ENCODE measurements at places on chromosomes 7 and 10.

DNA sequence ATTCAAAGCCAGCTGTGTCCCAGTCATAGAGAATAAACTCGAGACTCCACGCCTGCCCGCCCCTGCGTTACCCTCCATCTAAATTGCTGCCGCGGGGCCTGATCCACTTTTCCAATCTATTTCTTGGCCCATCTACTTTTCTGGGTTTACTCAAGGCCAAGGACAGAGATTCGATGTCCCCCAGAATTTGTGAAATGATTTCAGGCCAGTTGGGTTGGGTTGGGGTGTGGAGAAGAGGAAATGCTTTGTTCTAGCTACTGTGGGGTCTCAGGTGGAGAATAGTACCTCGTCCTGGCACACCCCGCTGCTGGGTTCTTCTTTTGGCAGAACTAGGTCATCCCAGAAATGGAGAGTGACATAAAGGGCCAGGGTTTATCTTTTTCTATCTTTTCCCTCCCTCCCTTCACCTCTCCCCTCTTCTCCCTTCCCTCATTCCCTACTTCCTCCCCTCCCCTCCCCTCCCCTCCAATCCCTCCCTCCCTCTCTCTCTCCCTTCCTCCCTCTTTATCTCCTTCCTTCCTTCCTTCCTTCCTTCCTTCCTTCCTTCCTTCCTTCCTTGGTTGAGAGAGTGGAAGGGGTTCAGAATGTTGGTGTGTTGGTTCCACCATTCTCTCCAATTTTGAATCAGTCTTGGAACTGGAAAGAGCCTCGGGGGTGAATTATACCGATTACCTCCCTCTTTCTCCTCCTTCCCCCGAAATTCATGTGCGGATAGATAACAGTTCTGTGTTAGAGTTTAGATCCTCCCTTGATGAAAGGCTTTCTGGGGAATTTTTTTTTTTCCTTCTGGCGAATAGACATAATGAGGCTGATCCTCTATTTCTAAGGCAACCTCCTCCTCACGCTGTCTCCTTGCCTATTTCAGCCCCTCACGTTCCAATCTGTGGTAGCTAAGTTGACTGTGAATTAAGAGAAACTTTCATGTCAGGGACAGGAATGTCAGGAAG is 1.2 kb upstream of the TMEM229A start:
- DNase-seq = no peak

DNA sequence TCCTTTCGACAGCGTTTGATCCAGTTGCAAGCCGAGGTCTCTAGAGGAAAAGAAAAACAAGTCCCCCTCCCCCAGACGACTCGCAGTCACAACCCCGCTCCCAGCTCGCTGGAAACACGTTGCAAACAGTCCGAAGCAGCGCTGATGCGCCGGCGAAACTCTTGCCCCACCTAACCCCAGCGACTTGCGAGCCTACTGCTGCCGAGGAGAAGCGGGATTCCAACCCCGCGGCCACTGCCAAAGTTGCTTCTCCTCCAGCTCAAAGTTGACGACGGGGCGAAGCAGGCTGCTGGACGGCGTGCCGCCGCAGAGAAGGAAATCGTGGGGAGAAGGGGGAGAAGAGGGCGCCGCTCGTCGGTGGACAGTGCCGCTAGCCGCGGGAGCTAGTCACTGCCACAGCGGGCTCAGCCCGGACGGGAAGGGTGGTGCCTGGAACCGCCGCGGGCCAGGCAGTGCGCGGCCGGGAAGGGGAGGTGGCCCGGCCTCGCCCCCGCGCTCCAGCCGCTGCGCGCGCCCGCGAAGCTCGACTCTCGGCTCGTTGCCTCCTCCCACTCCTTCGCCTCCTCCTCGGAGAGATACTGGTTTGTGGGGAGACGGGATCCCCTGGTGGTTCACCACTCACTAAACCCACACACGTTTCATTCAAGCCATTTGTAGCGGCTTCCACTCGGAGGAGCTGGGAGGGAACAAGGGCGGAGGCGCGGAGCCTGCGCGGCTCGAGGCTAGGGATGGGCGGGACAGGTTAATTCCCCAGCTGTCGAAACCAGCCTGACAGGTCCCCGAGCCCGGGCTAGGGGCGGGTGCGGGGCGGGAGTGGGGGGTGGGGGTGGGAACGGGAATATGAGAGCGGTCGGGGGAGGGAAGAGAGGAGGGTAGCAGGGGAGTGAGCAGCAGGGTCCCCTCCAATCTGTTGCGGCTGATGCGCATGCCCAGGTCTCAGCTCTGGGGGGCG is at the start of gene GPR37:
Gene GPR37, minus strand, starts transcription at position 392 of the 952 bp plus-strand sequence. CDS start 816 bp downstream, outside the sequence.
- DNase-seq = peak; percentile 68

DNA sequence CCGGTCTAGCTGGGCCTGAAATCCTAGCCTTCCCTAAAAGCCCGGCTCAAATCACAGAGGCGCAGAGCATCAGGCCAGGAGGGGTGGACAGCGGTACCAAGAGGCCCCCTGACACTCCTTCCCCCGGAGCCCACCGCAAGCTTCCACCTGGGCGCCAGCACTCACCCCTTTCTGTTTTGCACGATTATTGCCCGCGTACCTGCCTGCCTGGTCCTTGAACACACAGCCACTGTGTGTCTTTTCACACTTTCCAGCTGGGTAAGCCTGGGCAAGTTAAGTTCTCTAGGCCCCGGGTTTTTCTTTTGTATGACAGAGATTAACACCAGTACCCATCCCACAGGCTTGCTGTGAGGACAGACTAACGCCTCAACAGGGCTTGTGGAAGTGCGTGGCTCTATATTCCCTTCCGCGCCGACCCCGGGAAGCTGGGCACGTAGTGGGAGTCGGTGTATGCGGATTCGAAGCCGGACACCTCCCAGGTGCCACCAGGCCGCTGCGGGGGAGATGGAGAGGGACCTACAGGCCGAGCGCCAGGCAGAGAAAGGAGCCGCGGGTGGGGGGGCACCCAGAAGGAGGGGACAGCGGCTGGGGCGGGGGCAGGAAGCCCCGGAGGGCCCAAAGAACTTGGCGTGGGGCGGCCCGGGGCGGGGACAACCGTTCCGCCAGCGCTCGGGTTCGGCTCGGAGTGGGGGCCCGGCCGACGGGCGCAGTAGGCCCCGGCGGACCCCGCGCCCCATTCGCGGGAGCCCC is 792 bp downstream of the ZNF746 start:
- DNase-seq = peak; percentile 71

- DNase-seq = no peak
Observed at GRCh38 chr10:78339251-78339650, 305.6 kb downstream of the RPS24 start.

GRCh38 chr7:103121641-103122040 is 27.3 kb downstream of the NAPEPLD start:
- no peak for DNase-seq

- DNase-seq = peak; percentile 52
Observed at GRCh38 chr7:130490888-130491804, 739 bp upstream of the MEST start.

DNA sequence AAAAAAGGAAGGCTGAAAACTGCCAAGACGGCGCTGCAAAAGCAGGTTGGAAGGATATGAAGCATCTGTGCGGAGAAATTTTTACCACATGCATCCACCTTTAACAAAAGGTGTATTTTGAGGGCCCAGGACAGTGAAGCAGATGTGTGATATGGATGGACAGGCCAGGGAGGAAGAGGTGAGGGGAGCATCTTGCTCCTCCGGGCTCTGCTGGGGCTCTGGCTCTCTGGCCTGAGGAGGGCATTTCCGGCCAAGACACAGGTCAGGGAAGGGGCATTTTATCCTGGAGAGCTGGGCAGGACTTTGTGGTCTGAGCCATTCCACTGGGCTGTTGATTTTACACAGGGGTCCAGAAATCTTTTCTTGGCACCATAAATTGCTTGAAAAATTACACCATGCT is 175.1 kb downstream of the ZMYND11 start:
- no peak for DNase-seq

GRCh38 chr10:47160967-47161366 is 139.0 kb upstream of the GDF10 start:
- DNase-seq = no peak

- DNase-seq = no peak
Observed at GRCh38 chr10:102627291-102627735, 17.0 kb upstream of the TRIM8 start.

GRCh38 chr10:79152423-79152817 is 83.7 kb downstream of the ZMIZ1 start:
- DNase-seq = no peak

DNA sequence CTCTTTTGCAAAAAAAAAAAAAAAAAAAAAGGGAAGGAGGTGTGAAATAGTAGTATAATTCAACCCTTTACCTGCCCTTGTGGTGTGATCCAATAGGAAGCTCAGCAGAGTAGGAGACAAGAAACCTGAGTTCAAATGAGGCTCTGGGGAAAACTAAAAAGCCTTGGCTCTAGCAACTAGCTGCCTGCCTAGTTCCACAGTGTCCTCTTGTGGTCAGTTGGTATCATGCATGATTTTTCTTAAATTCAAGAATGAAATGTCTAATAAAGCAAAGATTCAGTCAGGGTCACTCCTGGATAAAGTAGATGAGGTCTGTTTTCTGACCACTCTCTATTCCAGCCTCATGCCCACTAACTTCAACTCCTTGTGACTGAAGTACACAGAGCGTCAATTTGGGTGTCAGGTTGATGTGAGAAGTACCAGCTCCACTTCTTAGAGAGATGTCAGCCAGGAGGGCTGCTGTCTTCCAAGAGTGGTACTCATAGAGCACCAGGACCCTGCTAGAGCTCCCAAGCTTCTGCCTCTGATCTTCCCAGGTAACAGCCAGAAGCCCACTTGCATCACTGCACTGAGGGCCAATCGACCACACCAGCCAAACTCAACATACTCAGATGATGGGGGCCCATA is 10.5 kb downstream of the LSM5 start:
- DNase-seq = no peak

DNA sequence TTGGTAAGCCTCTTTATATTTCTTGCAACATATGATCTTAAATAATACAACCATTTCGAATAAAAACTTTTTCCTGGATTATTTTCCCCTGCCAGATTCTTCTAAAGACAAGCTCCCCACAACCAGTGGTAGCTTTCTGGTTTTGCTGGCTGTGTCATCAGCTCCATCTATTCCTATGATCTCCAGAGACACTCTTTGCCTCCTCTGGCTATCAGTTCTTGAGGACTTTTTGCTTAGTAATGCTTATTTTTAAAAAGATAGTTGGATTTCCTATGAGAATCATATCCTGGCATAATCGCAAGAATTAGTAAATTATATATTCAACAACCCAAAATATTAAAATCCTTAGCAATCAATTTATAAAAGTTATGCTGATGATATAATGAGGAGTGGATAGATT is 103.8 kb upstream of the SLC26A5 start:
- no peak for DNase-seq

DNA sequence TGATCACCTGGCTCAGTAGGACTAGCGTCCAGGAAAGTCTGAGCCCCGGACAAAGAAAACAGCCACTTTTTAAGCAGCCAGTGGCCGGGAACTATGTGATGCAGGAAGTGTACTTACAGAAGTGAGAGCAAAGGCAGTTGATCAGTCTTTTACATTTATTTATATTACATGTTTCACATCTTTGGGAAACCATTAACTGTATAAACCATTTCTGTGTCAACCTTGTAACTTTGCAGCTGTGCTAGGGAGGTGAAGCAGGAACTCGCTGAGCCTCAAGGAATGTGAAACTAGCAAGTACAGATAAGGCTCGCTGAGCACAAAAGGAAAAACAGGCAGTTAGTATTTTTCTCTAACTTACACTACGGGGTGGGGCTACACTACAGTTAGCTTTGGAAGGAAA is 39.9 kb upstream of the HECW1 start:
- no peak for DNase-seq

- DNase-seq = no peak
Observed at GRCh38 chr10:30870896-30871295, 160.8 kb downstream of the ZNF438 start.

GRCh38 chr10:58647376-58648112 is 134.9 kb downstream of the BICC1 start:
- DNase-seq = no peak

- peak; percentile 32 for DNase-seq
Observed at GRCh38 chr10:126663328-126663727, 7.2 kb downstream of the C10orf90 start.

DNA sequence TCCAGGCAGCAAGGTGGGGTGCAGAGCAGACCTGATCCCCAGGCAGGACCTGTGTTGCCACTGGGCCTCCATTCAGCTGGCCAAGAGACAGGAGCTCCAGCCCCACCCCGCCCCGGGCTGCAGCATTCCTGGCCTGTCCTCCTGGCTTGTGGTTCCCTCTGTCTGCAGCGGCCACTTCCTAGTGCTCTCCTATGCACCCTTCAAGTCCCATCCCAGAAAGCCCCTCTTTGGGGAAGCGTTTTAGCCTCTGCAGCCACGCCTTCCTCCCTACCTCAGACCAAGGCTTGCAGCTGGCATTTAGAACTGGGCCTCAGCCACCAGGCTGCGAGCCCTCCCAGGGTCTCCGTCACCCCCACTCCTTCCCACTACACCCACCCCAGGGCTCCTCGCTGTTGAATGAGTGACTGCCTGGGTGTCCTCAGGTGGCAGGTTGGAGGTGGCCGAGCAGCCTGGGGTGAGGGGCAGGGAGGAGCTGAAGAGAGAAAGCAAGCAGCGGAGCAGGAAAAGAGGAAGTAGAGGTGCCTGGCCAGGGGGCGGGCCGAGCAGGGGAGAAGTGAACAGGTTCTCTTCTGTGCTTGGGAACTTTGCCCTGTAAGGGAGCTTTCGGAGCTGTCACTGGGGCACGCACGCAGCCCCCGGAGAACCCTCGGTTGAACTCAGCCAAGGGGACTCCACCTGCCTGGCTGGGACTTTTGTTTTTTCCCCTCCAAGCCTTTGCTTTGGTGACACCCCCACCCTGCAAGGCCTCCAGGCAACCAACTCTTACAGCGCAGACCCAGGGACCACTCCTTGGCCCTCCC is 109.1 kb upstream of the TNRC18 start:
- peak; percentile 78 for DNase-seq

- DNase-seq = peak; percentile 46
Observed at GRCh38 chr10:119020627-119020946, 8.9 kb upstream of the NANOS1 start.

DNA sequence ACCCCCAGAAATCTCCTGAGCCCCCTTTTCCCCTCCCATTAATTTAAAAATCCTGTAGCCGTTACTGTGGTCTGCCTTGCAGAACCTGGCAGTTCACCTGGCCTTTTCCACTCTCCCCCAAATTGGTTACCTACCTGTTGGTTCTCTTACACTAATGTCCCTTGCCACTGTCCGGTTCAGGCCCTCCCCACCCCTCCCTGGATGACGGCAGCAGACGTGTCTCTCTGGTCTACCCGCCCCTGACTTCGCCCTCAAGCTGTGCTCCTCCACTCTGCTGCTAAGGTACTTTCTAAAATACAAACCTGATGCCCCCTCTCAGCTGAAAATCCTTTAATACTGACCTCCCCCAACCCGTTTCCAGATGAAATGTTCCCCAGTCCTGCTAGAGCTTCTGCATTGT is 15.6 kb upstream of the SH3PXD2A start:
- DNase-seq = no peak
